ENCODE measurements at places on chromosomes 5 and 9. TPM values are rescaled to one million over a fixed set of nuclear protein-coding genes. Genes with fewer than 3 reads are reported as not detected.

TLX3 gene
- not detected for total RNA-seq

- no peak for DNase-seq
These were observed 175.7 kb downstream of the FBN2 start for GRCh38 chr5:128362370-128362769.

DNA sequence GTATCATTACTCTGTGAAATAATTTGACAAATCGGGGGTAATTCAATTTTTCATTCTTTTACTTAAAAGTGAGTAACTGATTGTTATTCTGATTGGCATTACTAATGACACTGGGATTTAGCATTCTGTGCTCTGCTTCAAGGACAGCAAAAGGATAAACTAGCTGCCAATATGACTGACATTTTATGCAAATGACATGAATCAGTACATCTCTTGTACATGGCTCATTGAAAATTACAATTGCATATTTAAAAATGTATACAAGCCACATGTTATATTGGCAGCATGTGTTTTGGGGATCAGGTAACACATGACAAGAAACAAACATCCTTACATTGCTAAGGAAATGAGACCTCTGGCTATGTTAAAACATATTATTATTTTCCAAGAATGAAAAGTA, 79.0 kb downstream of the SMC2 start:
- DNase-seq: no peak

GRCh38 chr9:5843794-5844471, 11.0 kb upstream of the ERMP1 start:
- no peak for DNase-seq

DNA sequence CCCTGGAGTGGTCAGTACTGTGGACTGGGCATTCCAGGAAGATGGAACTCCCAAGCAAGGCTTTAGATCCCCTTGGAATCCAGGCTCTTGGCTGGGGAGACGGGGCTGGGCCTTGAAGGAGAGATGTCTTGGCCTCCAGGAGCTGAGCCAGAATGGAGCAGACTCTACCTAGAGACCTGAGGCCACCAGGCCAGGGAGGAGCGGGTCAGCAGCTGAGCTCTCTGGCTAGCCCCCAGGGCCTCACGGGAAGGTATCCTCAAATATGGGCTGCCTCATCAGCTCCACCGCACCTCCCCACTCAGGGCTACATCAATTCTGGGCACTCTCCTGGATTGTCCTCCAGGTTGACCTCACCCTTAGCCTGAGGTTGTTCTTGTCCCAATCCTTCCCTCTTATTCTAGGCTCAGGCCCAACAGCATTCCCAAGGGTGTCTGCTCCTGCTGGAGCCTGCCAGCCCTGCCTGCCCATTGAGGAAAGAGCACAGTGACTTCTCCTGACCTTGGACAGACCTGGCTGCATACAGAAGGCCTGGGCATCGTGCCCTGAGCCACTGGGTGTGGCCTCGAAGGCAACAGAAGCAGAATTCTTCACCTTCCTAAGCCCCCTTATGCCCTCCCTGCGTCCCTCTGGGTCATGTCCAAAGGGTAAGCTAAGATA, 3.0 kb upstream of the PDLIM4 start:
- no peak for DNase-seq

TOR2A gene
- total RNA-seq: 2.9 TPM

- DNase-seq: no peak
These were observed 238.0 kb downstream of the HSPA4 start for GRCh38 chr5:133289686-133290367.

GRCh38 chr9:967436-967835, 9.0 kb upstream of the DMRT3 start:
- DNase-seq: no peak

ZFP37 gene
- 1.7 TPM for total RNA-seq

NINJ1 gene
- 24.9 TPM for total RNA-seq

- DNase-seq: peak; percentile 69
These were observed 1.3 kb upstream of the ABCA2 start for GRCh38 chr9:137029058-137029936.

CCDC183 gene
- total RNA-seq: 0.76 TPM

DNA sequence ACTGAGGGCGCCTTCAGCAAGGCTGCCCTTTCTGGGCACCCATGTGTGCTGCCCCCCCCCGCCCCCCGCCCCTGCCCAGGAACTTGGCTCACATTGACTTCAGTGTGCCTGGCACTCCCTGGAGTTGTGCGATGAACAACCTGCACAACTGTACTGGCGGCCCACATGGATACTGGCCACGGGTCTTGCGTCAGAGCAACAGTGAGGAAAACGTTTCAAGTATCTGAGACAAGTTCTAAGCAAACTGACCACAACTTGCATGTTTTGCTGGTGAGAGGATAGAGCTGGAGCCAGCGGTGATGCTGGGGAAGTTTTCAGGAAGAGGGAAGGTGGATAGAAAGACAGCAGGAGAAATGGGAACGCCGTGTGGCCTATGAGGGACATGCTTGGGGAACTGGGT, 45.4 kb downstream of the HABP4 start:
- DNase-seq: peak; percentile 79

GRCh38 chr9:132160802-132161742, 786 bp upstream of the NTNG2 start:
- peak; percentile 87 for DNase-seq

SPOCK1 gene
- total RNA-seq: 238 TPM

IZUMO3 gene
- total RNA-seq: not detected

DNA sequence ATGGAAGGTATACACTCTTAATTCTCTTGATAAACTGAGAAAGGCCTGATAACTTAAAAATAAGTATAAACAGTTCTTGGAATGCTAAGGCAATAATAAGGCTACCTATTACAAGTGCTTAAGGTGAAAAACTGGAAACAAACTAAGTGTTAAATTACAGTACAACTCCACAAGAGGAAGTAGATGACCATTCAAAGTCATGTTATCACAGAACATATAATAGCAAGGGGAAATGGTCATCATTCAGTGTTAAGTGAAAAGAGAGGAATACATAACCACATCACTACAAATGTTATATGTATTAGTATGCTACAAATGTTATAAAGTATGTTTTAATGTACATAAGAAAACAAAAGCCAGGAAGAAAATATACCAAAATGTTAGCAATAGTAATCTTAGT, 135.9 kb downstream of the CCDC192 start:
- no peak for DNase-seq

GRCh38 chr9:21002040-21002439, 29.4 kb downstream of the HACD4 start:
- DNase-seq: no peak

Data from GM23248 (cell line).